ENCODE measurements at places on chromosomes 7 and 10.

DNA sequence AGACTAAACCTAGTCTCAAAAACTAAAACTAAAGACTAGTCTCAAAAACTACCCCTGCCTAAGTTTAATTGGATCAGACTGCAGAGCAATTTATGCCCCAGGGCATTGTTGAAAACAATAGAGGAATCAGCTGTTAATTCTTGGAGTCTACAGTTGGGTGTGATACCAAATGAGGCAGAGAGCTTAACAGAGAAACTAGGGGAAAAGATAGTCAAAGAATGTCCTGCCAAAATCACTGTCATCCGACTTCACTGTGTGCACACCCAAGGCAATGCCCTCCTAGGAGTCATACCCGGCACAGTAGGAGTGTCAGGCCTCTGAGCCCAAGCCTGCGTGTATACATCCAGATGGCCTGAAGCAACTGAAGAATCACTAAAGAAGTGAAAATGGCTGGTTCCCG, 90.5 kb upstream of the TOMM7 start:
- no peak for DNase-seq

GRCh38 chr10:97743169-97743943, 6.4 kb downstream of the ZFYVE27 start:
- DNase-seq: no peak

GRCh38 chr7:40095695-40096327, 38.6 kb downstream of the MPLKIP start:
- DNase-seq: no peak

GRCh38 chr7:140455743-140456142, 23.6 kb downstream of the MKRN1 start:
- no peak for DNase-seq

- no peak for DNase-seq
Observed at GRCh38 chr7:134690614-134691504, 44.2 kb downstream of the BPGM start.

DNA sequence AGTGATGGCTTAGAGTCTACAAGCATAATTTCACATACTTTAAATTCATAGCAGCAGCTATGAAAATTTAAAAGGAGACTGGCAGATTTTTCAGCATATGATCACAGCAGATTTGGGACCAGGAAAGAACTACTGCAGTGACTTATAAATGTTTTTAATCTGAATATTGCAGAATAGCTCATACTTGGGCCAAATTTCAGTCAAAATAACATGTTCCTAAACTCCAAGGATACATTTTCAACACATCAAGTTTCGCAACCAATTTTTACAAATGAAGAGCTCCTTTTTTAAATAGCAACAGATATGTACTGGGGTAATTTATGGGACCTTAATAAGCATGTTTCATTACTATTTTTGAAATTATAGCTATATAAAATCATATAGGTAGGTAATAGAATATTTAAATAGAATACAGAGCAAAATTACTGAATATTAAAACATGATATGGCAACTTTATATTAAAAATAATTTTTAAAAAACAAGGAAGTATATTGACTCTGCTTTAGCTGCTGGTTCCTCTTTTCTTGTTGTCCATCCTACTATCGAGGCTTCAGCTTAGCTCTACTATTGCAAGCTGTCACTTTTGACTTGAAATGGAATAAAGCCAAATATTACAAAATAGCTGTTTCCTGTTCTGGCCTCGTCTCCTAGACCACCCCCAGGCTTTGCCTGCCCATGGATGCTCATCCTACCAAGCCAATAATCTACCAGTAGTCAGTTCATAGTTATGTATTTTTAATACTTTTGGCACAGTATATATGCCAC, 123.1 kb downstream of the NRBF2 start:
- DNase-seq: peak; percentile 69

DNA sequence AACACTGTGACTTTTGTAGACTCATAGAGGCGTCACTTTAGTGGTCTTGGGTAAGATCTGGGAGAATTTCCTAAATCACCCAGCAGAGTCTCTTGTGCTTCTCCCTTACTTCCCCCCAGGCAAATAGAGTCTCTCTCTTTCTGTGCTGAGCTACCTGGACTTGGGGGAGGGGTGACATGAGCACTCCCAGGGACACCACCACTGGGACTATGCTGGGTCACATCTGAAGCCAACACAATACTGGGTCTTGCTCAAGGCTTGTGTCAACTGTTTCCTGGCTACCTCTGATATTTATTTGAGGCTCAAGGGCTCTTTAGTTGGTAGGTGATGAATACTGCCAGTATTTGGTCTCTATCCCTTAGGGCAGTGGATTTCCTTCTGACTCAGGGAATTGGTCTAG, 214.6 kb upstream of the TPK1 start:
- DNase-seq: no peak

DNA sequence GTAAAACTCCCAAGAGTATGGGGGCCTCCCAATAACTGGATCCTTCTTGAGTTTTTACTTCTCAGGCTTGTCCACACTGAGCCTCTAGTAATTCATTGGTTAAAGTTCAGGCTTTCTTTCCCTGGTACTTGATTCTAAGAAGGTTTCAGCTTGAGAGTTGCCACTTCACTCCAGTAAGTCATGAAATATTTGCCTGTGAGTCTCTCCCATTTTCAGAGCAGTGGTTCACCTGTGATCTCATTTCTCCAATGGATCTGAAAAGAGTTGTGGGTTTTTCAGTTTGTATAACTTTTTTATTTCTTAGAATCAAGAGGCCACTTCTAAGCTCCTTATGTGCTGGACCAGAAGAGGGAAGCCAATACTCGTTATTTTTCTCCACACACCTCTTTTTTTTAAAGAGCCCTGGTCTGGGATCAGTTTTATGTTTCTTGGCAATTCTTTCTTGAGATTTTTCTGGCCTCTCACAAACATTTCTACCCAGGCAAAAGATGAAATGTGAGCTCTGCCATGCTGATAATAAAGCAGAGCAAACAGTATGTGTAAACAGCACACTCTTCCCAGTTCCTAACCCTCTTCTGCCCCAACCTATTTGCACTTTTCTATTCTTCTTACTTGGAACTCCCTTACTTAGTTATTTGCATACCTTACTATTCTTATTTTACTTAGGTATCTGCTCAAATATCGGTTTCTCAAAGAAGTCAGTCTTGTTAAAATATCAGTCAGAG, 983.4 kb downstream of the CCSER2 start:
- no peak for DNase-seq

DNA sequence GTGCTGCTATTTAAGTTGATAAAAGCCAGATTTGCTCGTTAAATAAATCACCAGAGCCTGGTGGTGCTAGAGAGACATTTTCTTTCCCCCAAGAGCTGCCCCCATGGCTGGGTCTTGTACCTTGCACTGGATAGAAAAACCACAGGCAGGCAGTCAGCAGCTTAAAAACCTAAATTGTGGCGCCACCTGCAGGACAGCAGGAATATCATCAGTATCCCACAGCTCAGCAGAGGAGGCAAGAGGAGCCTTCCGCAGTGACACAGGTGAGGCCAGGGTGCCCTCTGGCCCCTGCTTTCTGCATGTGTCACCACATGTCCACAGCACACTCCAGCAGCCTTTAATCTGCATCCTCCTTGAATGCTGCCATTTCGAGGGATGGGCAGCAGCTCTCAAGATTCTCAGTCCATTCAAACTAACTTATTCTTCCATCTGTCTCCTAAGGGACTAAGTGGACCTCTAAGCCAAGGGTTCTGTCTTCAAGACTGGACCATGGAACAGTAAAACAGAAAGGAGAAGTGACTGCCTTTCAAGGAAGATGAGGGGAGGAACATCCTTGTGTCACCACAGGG, 4.5 kb upstream of the PLXNA4 start:
- DNase-seq: peak; percentile 84

GRCh38 chr7:127815631-127816145, 163.7 kb downstream of the SND1 start:
- no peak for DNase-seq

- DNase-seq: no peak
Observed at GRCh38 chr7:111190804-111191203, 99.9 kb downstream of the LRRN3 start.

DNA sequence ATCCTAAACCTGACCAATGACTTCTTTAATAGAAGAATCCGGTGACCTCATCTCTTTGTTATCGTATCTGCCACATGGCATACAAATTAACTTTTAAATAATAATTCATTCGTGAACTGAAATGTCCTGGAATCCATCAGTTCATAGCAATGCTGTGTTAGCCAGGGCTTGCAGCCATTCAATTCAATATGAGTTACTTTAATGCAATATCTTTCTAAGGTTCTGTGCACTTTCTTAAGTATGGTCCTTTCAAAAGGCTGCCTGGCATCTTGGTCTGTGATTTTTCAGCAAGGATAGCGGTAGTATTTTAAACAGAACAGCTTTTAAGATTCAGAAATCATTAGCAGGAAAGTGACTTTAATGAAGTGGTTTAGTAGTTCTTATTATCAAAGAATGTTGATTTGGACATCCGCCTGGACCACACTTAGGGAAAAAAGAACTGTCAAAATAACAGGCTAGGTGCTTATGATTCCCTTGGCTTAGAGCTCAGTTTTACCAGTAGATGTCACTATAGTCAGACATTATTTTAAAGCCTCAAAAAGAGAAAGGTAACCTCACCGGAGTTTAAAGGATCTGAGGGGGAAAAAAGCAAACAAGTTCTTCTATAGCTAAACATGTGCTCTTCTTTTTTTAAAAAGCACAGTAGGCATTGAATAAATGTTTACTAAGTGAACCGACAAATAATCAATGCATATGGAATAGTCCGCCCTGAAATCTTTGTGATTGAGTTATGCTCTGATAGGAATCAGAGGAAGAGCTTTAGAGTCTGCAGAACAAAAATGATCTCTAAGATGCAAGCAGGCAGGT, 22.7 kb downstream of the SLC35G1 start:
- peak; percentile 66 for DNase-seq

GRCh38 chr10:71262027-71262426, 49.7 kb downstream of the UNC5B start:
- no peak for DNase-seq

DNA sequence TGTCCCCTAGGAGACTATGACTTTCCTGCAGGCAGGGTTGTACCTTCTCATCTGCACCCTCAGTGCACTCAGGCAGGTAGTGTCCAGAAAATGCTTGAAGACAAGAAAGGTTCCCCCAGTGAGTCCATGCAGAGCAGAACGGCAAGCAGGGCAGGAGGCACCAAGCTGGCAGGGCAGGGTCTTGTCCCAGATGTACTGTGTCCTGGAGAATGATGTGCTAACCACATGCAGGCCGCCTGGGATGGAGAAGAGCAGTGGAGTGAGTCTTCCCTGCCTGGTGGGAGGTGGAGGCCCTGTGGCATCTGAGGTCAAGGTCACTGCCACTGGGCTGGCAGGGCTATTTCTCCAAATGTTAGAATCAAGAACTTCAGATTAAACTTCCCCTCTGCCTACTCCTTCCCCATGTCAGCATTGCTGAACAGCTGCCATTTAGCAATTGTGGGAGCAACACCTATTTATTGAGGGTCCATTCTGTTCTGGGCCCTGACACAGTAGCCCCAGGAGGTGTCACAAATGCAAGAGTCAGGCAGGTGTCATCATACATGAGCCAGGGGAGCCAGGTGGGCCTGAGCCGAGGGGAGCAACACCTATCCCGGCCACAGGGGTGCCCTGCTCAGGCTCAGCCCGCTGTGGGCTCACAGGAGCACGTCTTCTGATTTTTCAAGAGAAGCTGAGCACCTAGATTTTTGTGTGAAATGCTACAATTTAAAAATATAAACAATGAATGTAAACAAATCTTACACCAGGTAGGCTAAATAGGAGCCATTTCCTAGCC, 34.1 kb downstream of the PTPRE start:
- DNase-seq: no peak

- DNase-seq: no peak
Observed at GRCh38 chr10:128147064-128147463, 20.8 kb upstream of the MKI67 start.

DNA sequence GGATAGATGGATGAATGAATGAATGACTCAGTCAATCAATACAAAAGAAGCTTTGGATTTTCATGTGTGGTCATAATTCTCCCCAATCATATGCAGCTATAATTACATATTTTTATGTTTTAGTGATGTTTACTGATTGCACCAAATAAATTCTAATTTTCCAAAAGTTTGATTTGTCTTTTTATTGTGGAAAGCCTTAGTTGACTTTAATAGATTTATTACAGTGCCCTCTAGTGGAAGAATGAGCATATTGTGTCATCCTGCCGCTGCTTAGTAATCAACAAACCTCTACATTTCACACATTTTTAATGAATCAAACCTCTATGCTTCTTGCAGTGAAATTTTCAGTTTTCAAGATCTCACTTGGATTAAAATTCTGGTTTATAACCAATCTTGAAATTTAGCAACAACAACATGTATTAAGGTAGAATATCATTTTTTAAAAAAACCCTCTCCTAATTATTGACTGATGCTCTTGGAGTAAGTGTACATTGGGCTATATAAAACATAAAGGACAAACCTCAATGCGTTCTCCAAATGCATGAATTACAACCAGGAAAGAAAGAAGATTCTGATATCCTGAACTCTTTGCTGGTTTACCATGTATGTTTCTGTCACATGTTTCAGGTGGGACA, 55.6 kb upstream of the PNLIP start:
- peak; percentile 46 for DNase-seq
